ENCODE measurements at places on chromosomes 6 and 20.

- no peak for DNase-seq
Observed at GRCh38 chr6:104908031-104908887, 48.5 kb upstream of the HACE1 start.

- DNase-seq = no peak
Observed at GRCh38 chr6:13428583-13429405, 58.6 kb downstream of the GFOD1 start.

- no peak for DNase-seq
Observed at GRCh38 chr6:137749696-137750211, 117.3 kb upstream of the TNFAIP3 start.

DNA sequence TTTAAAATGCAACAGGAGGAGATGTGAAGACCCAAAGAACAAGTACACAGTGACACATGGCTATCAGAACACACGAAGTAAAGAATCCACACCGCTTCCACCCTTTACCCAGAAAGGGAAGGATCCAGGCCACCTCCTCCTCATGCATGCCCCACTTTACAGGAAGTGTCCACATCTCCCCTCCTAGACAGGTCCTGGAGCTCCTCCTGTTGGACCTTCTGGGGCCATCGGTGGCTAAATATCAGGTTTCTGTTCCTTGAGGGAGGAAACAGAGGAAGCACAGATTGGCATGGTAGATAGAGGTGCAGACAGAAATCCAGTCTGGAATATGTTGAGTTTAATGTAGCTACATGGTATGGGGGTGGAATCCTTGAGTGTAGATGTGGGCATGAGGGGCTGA, 10.9 kb downstream of the NINL start:
- no peak for DNase-seq

- no peak for DNase-seq
Observed at GRCh38 chr6:44003345-44004061, 123.7 kb downstream of the MRPL14 start.

- no peak for DNase-seq
Observed at GRCh38 chr6:110449541-110449895, 26.9 kb downstream of the SLC22A16 start.

DNA sequence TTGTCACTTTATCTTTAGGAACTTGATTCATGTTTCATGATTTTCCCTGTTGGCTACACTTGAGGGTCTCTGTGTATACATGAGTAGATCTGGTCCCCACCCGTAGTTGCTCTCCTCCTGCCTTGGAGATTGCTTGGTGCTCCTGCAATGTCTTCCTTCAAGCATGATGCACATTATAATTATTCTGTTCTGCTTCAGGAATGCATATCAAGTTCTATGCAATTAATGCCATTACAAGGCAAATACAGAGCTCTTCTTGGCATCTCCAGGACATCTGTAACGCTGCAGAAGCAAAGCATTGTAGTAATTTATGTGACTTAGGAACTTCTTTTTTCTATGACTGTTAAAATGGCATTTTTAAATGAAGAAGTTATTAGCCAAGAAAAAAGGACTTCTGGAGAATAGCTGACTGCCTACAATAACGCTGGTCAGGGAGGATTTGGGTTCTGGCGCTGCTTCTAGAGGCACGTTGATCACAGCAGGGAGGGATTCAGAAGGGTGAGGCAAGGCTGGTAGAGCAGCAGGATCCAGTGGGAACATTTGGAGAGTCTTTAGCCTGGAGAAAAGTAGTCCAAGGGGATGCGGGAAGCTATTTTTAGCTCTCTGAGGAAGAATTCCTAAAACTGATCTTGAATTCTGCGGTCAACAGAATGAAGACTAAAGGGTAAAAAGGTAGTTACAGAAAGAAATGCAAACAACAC, 203.6 kb downstream of the PLCB1 start:
- DNase-seq = no peak

- DNase-seq = no peak
Observed at GRCh38 chr6:147043994-147044477, 160.2 kb upstream of the STXBP5 start.

All from stimulated activated CD8-positive, alpha-beta memory T cell treated with anti-CD3 and anti-CD28 coated beads, Interleukin-15, amount 100 ng/mL, for 4 hours (primary cell).